Activated naive CD8-positive, alpha-beta T cell treated with anti-CD3 and anti-CD28 coated beads, Interleukin-2, amount 50 U/mL, for 24 hours (primary cell): ENCODE measurements at places on chromosomes 3 and 15.
A peak's percentile ranks its signal among the peaks of the same experiment; 100 is the strongest.

GRCh38 chr3:102174832-102175374 lies 259.9 kb upstream of the ZPLD1 start:
- DNase-seq, result no peak
- no peak overlapping the region for H3K27ac ChIP-seq
- peaks cover 9% of the 10 kb centered on the region for H3K4me1 ChIP-seq
- no peak overlapping the region for H3K4me3 ChIP-seq
- no peaks in the 10 kb centered on the region for H3K27me3 ChIP-seq

DNA sequence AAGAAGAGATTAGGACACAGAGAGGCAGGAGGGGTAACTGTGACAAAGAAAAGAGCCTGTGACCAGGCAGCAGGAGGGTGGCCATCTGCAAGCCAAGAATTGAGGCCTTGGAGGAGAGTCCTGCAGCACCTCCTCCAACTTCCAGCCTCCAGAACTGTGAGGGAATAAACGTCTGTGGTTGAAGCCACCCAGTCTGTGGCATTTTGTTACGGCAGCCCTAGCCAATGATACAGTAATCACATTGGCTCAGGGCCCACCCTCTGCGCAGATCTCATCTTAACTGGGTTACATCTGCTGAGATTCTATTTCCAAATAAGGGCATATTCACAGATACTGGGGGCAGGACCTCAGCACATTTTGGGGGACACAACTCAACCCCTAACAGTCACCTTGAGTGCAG lies 11.3 kb downstream of the SELENOS start:
- H3K27ac ChIP-seq, result no peak overlapping the region
- peaks cover 5% of the 10 kb centered on the region for H3K4me1 ChIP-seq
- no peak for DNase-seq
- no peak overlapping the region for H3K4me3 ChIP-seq
- H3K27me3 ChIP-seq, result no peaks in the 10 kb centered on the region

DNA sequence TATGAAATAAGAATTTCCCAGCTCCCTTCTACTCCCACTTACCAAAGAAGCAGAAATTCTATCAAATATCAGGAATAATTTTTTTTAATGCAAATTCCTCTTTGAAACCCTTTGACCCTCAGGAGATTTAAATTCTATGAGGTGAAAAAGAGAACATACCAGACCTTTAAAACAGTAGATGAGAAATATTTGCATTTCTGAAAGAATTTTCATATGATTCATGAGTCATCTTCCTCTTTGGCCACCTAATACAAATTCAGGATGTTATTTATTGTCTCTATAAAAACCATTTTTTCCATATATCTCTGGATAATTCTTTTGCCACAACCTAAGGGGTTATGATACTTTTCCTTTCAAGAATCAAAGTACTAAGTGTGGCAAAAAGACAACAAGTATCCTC lies 67.3 kb upstream of the ST3GAL6 start:
- H3K4me3 ChIP-seq, result no peak overlapping the region
- DNase-seq, result no peak
- H3K36me3 ChIP-seq, result no peaks in the 10 kb centered on the region
- no peaks in the 10 kb centered on the region for H3K4me1 ChIP-seq
- H3K27me3 ChIP-seq, result peaks cover 2% of the 10 kb centered on the region

- H3K4me3 ChIP-seq, result no peak overlapping the region
- DNase-seq, result no peak
- no peak overlapping the region for H3K27ac ChIP-seq
These were observed 19.3 kb downstream of the POMGNT2 start for GRCh38 chr3:43086460-43087165.

DNA sequence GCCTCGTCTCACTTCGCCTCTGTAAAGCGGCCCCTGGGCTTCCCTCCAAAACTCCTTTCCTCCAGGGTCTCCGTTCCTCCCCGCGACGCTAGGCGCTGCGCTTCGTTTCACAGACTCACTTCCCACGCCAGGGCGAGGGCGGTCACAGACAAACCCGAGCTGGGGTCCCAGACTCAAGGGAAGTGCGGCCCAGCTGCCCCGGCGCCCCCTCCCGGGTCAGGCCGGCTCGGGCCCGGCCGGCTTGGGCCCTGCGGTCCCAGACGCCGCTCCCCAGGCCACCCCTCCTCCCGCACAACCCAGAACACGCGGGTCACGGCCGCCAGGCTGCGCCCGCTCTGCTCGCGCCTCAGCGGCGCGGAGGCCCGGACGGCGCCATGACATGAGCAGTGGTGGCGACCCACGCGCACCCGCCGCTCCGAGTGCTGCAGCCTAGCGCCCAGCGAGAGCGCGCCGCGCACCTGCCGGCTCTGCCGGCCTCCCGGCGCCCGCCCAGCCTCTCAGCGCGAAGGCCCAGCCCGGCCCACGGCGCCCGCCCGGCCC lies 547 bp downstream of the NUP210 start:
- peak; percentile 59 for DNase-seq
- no peaks in the 10 kb centered on the region for H3K27me3 ChIP-seq
- peaks cover 34% of the 10 kb centered on the region for H3K36me3 ChIP-seq
- peak overlapping the region; percentile 95 for H3K27ac ChIP-seq
